Cardiac septum (tissue), 1 donor: ENCODE measurements at places on chromosomes 7 and 10. TPM values are rescaled to one million over a fixed set of nuclear protein-coding genes. Genes with fewer than 3 reads are reported as not detected.

OTUD1 gene
- 38.2 TPM for total RNA-seq

HMX2 gene
- total RNA-seq: not detected

C10orf143 gene
- 2.6 TPM for total RNA-seq

TRIL gene
- 2.6 TPM for total RNA-seq

ASB4 gene
- total RNA-seq: 1.2 TPM

DNA sequence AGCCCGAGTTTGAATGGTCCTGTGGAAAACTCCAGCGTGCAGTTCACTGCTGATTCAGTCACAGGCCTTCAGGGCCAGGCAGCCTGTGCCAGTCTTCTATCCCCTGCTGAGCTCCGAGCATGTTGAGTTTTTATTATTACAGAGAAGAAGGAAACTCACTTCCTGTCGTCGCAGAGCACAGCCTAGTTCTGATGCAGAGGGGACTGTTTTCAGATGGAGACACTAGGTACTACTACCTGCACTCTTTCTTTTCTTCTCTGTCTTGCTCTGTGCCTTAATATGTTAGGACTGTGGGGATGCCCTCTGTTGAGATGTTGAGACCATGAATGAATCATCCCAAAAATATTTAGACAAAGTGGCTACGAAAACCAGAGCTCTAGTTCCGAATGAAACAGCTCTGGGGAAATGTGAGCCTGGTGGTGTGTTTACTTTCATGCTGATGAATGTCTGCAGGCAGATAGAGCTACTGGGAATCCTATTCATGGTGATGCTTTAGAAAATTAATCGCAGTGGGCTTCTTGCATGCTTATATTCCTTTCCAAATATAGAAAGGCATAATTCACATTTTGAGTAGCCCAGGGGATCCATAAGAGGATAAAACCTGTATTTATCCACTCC lies 29.6 kb downstream of the CASP7 start:
- no peak for DNase-seq

- no peak for DNase-seq
Measured at GRCh38 chr7:191105-191980, 1.0 kb upstream of the FAM20C start.

- no peak for DNase-seq
Measured at GRCh38 chr10:132447446-132448247, 50.6 kb downstream of the PWWP2B start.

- DNase-seq: no peak
Measured at GRCh38 chr7:140225562-140226249, 48.9 kb upstream of the KDM7A start.

- DNase-seq: no peak
Measured at GRCh38 chr7:39987641-39988347, 37.7 kb downstream of the CDK13 start.

- DNase-seq: no peak
Measured at GRCh38 chr10:48973065-48973464, 33.4 kb upstream of the LRRC18 start.

DNA sequence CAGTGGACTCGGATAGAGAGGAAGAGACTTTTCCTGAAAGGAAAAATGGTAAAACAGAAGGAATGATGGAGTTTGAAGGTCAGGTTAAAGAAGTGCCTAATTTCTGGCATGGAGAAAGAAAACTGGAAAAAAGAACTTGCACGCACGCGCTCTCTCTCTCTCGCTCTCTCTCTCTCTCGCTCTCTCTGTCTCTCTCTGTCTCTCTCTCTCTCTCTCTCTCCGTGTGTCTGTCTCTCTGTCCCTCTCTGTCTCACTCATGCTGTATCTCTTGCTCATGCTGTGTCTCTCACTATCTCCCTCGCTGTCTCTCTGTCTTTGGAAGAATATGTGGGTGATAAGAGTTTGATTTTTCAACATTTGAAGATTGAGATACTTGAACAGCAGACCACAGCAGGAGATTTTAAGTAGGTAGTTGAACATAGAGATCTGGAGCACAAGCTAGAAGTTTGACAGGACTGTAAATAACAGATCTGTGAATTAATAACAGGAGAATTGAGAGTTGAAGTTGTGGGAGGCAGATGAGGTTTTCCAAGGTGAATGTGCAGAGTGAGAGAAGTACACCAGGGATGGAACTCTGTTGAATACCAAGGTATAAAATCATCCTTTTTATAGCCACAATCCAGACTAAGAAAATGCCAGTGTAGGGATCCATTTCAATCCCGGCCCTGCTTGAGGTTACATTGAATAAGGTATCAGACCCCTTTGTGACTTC lies 33.1 kb downstream of the ADD3 start:
- no peak for DNase-seq

GRCh38 chr10:9602998-9603397 lies 1414.7 kb upstream of the CELF2 start:
- DNase-seq: no peak
